ENCODE measurements at places on chromosomes 6 and 20. TPM values are rescaled to one million over a fixed set of nuclear protein-coding genes. Genes with fewer than 3 reads are reported as not detected.

- DNase-seq, result no peak
These were observed 27.9 kb upstream of the TBC1D7 start for GRCh38 chr6:13355999-13356785.

FAM209B gene
- 0.59 TPM for total RNA-seq

TENT5A gene
- 34.5 TPM for total RNA-seq

- DNase-seq, result no peak
These were observed 725 bp downstream of the OSER1 start for GRCh38 chr20:44209686-44210405.

GJA1 gene
- total RNA-seq, result 145 TPM

TREML1 gene
- not detected for total RNA-seq

- peak; percentile 79 for DNase-seq
These were observed 16.5 kb upstream of the HLA-A start for GRCh38 chr6:29925727-29926412.

- no peak for DNase-seq
These were observed 242.4 kb downstream of the KCNQ5 start for GRCh38 chr6:72864236-72864635.

DNA sequence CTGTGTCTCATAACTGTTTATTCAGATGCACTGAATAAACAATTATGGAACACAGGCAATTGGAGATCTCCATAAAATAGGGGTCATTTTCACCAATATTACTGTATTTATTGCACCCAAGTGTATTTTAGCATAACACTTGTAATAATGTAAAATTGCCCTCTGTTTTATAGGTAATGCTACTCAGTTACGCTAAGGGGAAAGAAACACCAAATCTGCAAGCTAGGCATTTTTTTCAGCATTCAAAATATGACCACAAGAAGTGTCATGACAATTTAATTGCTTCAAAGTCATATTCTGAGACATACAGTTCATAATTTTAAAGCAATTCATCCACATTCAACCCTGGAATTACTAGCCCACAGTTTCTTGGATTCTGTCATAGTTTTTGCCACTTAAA lies 643.2 kb upstream of the NOX3 start:
- DNase-seq, result no peak

DNA sequence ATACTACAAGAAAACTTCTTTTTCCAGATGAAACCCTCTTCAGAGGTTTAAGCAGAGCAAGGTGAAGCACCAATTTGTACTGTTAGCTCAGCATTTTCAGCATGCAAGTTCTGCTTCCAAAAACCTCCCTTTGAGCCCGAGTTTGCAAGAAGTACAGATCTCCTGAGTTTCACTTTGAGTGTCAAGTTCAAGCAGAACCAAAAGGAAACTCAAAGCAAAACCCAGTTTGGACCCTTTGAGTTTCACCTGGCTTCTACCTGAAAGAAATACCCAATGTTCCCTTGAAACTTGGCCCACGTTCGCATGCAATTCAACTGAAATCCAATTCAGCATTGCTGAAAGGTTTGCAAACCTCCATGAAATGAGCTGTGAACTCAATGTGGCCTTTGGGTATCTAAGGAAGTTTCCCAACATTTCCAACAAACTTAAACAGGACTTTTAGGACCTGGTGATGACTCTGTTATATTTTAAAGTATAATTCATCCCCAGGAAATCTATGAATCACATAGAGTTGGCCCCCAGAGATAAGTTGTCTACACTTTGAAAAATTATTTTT lies 62.9 kb upstream of the HBS1L start:
- no peak for DNase-seq

GRCh38 chr6:143937668-143937970 lies 70.4 kb downstream of the PLAGL1 start:
- DNase-seq, result no peak

OR14J1 gene
- total RNA-seq, result not detected

DNA sequence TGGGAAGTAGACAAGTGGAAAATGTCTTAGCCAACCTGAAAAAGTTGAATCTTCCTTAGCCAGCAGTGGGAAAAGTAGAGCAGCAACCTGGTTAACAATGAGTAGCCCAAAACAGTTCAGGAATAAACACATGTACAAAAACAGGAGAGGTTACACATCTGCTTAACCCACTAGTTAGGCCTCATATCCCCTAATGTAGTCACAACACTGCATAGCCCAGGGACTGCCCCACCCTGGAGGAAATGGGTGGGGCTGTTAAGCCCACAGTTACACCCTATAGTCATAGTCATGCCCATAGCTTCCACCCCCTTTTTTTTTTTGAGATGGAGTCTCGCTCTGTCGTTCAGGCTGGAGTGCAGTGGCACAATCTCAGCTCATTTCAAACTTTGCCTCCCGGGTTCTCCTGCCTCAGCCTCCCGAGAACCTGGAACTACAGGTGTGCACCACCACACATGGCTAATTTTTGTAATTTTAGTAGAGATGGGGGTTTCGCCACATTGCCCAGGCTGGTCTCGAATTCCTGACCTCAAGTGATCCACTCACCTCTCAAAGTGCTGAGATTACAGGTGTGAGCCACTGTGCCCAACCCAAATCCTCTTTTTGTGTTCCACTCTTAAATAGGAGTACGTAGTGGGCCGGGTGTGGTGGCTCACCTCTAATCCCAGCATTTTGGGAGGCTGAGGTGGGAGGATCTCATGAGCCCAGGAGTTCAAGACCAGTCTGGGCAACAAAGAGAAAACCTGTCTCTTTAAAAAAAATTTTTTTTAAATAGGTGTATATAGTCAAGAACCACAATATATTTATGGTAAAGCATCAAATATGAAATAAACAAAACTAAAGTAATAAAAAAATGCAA lies 24.5 kb downstream of the ILRUN start:
- DNase-seq, result peak; percentile 36

DNA sequence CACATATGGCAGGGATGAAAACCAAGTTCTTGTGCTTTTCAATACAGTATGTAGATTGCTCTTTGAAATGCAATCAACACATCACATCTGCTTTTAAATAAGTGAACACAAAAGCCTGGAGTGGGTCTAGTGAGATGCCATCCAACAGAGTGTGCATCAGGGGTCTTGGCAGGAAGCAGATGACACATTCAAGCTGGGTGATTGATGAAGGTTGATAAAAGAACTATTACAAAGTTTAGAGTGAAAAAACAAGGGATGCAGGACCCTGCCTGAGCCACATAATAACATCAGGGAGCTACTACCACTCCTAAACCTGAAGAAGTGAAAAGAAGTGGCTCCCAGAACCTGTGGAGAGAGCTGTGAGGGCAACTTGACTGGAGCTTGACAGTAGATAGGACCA lies 16.6 kb upstream of the PLCB1 start:
- no peak for DNase-seq

- DNase-seq, result no peak
These were observed 84.7 kb downstream of the TASP1 start for GRCh38 chr20:13554076-13554475.

DNA sequence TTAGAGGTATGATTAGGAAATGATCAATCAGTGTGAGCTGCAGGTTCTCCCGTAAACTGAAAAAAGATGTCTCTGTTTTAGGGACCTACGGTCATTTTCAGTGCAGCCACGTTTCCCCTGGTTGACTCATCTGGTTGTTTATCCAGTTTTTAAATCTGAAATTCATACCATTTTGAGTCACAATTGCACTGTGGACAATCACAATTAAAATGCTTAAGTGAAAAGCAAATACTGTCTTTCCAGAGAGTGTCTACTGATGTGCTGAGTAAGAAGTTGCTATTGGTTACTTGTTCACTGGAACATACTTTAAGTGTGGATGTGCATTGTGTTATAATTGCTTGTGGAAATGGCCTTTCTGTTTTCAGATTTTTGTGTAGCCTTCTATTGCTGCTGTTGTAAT lies 305.1 kb upstream of the SASH1 start:
- DNase-seq, result no peak

MICA gene
- 13.6 TPM for total RNA-seq

MAP7 gene
- total RNA-seq, result 1.6 TPM

DNA sequence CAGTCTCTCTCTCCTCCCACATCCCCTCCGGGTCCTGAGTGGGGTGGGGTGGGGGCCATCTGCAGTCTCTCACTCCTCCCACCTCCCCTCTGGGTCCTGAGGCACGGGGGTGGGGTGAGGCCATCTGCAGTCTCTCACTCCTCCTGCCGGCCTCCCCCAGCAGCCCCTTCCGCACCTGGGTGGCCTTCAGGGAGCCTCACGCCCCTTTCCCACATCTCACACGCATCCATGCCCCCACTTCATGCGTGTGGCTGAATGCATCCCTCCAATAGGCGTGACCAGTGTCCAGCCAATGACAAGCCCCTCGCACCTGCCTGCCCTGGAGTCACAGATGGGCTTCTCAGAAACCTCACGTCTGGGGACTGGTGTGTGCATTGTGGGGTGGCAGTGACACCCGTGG lies 993 bp upstream of the SRMS start:
- no peak for DNase-seq

- peak; percentile 88 for DNase-seq
These were observed 142.3 kb upstream of the TENT5A start for GRCh38 chr6:81894788-81895271.

- DNase-seq, result no peak
These were observed 141.3 kb upstream of the HMGN3 start for GRCh38 chr6:79375635-79376337.

GRCh38 chr20:53808733-53809132 lies 215.1 kb upstream of the ZNF217 start:
- DNase-seq, result no peak

TFAP2D gene
- total RNA-seq, result not detected

FARS2 gene
- total RNA-seq, result 15.4 TPM

FNDC1 gene
- total RNA-seq, result 0.42 TPM

DNA sequence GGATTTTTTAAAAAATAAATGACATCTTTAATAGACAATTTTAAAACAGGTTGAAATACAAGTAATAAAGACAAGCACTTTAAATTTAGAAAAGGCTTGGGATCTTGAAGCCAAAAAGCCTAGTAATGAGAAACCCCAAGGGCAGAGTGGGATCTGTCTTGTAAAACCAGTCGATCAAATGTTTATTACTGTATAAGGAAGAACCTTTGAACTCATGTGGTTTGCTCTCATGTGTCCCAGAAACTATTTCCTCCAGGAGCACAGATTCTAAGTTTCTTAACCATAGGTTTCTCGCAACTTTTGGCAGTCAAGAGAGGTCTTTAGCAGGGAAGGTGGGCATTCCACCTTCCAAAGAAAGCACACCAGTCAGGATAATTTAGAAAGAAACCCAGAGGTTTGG lies 541.7 kb upstream of the BTBD3 start:
- no peak for DNase-seq

DNA sequence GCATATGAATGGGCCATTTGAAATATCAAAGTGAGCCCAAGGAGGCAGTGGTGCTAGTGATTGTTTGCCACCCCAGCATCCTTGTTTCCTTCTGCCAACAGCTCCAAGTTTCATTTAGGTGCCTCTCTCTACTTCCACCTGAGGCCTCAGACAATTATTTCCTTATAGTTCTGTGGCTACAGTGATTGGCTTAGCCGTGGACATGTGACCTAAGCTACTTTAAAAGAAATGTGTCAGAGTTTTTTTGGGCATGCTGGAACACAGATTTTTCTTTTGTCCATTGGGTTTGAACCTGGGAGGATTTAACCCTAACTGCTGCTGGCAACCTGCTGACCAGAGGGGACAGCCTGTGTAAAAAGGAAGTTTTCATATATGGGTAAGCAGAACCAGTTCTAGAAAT lies 319.4 kb downstream of the CD109 start:
- no peak for DNase-seq

GRCh38 chr6:20302702-20303251 lies 90.5 kb upstream of the MBOAT1 start:
- no peak for DNase-seq

SGK1 gene
- total RNA-seq, result 21.7 TPM

- DNase-seq, result no peak
These were observed 1379.0 kb upstream of the MAP3K7 start for GRCh38 chr6:91965872-91966271.

DNA sequence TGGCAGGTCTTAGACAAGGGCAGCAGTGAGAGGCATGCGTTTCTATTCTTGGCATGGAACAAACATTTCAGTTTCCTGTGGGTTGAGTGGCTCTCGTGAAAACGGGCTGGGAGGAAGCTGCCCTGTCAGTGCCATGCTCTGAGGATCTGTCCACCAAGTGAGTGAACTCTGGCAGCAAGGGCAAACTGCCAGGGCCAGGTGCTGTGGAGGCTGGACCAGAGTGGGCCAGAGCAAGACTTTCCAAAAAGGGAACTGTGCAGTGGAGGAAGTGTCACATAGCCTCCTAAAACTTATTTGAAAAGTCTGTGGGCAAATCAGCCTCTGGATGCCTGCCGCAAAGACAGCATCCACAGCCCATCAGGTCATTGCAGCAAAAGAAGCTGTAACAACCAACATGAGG lies 44.2 kb upstream of the TAB2 start:
- peak; percentile 15 for DNase-seq

PNLDC1 gene
- total RNA-seq, result 0.31 TPM

MLIP gene
- 336 TPM for total RNA-seq

- DNase-seq, result no peak
These were observed 48.8 kb upstream of the KIF25 start for GRCh38 chr6:167948716-167949115.

HTR1E gene
- total RNA-seq, result not detected

- no peak for DNase-seq
These were observed 399.1 kb upstream of the NOX3 start for GRCh38 chr6:155854787-155855186.

DNA sequence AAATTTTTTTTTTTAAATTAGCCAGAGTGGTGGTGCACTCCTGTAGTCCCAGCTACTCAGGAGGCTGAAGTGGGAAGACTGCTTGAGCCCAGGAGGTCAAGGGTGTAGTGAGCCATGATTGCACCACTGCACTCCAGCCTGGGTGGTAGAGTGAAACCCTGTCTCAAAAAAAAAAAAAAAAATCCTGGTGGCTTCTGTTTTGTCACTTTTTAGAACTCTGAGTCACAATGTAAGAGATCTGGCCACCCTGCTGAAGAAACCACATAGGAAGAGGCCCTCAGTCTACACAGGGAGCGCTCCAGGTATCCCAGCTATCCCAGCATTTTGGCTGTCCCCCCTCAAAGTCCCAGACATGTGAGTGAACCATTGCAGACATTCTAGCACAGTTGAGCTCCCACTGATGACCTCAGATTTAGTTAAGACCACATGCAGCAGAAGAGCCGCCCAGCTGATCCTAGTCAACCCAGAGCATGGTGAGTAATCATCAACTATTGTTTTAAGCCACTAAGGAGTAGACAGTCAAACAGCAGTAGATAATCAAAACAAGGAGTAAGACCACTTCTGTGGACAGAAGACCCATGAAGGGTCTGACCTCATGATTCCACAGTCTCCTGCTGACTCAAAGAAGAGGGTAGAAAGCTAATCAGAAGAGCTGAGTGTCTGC lies 12.7 kb upstream of the ARFGEF2 start:
- DNase-seq, result no peak

GRCh38 chr6:63663147-63663955 lies 27.7 kb downstream of the PHF3 start:
- DNase-seq, result no peak

DNA sequence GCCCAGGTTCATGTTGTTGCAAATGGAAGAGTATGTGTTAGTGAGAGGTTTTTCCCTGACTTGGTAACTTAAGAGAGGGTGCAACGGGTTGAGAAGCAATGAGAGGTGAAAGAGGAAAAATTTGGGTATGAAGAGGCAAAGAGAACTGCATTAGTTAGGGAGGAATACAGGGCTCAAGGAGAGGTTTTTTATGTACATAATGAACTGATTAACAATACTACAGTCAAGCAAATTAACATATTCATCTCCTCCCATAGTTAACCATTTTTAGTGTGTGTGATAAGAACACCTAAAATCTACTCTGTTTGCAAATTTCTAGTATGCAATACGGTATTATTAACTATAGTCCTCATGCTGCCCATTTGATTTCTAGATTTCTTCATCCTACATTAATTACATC lies 79.5 kb upstream of the HTR1E start:
- no peak for DNase-seq

- DNase-seq, result no peak
These were observed 265.5 kb upstream of the EXOC2 start for GRCh38 chr6:958488-958887.

DEFB121 gene
- total RNA-seq, result not detected
